Iris pigment epithelial cell (primary cell): ENCODE measurements at places on chromosomes 6 and 20.
A peak's percentile ranks its signal among the peaks of the same experiment; 100 is the strongest.

GRCh38 chr20:64164123-64164836 is at the start of gene MYT1:
TSS of gene MYT1 (plus strand) at chr20:64164452. CDS start at chr20:64198862, 34,410 bp downstream.
- DNase-seq = no peak

- DNase-seq = no peak
These were observed 24.3 kb upstream of the KIAA0408 start for GRCh38 chr6:127483399-127484055.

DNA sequence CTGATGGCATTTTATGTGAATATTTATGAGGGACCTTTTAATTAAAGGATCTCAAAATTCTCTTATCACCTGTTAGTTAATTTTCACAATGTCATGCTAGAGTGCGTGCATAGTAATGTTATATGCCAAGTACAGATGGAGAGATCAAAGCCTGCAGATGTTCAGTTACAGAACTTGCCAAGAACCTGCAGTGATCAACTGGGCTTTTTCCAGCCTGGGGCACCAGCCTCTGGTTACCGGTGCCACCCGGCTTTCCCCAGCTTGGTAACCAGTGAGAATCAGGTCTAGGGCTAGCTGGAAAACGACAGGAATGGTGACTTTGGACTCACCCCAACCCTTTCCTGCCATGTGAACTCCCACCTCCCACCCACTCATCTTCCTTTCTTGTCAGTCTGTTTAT is 91.8 kb downstream of the CAP2 start:
- DNase-seq = no peak

DNA sequence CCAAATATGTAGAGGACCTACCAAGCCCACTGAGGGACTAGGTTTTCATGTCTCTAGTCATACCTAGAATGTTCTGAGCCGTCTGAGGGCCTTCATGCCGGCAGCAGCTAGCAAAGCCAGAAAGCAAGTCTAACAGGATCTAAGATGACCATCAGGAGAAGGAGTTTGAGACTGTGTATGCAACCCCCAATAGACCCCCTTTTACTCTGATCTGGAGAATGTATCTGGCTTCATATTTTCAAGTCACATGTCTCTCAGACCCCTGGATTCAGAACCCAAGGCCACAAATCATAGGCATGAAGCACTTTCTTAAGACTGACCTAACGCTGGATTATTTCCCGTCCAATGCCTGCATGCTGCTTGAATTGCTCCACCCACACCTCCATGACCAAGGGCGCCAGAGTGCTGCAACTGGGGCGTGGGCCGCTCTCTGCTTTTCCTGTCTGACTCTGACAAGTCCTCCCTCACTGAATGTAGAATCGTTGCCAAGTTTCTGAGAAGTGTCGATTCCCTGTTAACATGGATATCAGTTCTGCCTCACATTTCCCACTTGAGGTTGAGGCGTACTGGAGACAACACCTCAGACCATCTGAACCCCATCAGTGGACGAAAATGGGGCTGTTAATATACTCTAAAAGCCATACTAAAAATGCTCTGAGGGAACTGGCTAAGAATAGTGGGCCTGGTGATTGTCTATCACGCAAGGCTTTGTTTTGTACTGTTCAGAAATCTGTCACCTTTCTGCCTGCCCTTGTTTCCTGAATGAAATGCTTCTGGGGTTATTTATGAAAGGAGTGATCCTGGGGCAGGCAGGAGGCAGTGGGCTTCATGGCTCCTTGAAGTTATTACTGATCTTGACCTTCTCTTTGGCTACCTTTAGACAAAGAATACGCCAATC is 23.9 kb upstream of the ASXL1 start:
- no peak for DNase-seq

DNA sequence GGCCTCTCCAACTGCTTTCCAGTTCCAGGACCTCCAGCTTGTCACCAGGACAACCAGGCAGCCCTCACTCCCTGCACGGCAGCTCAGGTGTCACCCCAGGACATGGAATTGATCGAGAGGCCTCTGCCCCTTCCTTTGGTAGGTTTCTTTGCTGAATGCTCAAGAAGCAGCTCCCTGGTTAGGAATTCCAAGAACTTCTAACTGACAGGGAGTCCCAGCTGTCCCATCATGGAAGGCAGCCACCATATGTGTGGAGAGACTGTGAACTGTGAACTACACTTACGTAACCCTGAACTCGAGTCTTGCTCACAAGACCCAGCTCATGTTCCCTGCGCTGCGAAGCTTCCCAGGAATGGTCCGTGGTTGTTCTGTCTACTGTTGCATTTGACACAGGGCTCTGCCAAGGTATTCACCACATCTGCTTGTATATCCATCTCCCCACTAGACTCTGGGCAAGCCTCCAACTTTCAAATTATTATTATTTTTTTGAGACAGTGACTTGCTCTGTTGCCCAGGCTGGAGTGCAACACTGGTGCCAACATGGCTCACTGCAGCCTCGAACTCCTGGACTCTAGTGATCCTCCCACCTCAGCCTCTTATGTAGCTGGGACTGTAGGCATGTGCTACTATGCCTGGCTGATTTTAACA is 35.7 kb downstream of the MGME1 start:
- DNase-seq = peak; percentile 75

GRCh38 chr20:31652917-31653396 is 15.2 kb downstream of the COX4I2 start:
- peak; percentile 52 for DNase-seq

- peak; percentile 72 for DNase-seq
These were observed 11.2 kb downstream of the TLDC2 start for GRCh38 chr20:36886859-36887751.

DNA sequence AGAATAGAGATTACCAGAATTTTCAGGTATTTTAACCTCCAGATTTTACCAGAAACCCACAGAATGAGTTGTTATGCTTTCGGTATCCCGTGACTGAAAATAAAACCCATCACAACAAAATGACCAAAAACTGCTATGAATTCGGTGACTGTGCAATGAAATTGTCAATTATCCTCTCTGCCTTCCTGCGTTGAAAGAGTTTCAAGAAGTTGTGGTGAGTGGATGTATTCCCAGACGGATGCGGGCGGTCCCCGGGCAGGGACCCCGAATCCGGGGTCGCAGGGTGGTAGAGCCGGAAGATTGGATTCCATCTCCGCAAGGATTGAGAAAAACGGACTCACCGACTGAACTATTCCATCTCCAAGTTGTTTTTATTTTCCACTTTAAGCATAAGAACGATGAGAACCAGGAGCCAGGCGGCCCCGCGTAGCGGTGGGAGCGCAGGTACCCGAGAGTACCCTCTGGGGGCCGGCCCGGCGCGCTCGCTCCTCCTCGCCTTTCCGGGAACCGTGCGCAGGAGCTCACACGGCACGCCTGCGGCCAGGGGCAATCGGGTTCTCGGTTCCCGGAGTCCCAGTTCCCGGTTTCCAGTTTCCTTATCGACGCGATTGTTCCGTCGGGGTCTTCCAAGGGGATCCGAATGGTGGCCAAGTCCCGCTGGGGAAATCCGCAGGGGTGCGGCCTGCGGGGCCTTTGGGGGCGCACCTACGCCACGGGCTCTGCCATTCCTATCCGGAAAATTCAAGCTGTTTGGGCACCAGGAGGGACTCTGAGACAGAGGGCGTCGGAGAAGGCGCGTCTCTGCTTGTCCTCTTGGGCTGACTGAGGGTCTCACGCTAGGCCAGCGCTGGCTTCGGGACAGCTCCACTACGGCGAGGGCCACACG is 104.9 kb upstream of the PRDM1 start:
- no peak for DNase-seq

DNA sequence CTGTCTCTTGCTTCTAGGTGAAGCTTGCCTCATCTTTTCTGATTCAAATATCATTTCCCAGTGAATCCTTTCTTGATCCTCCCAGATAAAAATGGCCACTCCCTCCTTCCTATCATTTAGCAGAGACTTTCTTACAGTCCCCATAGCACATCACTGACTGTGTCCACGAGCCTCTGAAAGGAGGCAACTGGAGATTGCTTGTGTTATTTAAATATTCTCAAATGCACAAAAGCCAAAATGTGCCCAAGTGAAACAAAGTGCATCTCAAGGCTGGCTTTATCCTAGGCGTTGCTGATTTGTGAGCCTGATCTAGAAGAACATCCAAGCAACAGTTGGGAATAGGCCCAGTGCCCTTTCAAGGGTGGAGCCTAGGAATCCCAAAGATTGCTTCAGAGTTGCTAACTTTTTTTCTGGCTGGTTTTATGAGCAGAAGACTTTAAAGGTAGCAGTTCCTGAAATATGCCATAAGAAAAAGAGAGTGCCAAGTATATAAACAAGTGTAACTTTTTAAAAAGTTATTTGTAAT is 393.6 kb downstream of the CD83 start:
- no peak for DNase-seq

- DNase-seq = no peak
These were observed 62.6 kb downstream of the BACH2 start for GRCh38 chr6:90233994-90234393.

GRCh38 chr6:55895972-55896730 is 20.8 kb upstream of the BMP5 start:
- peak; percentile 38 for DNase-seq

- DNase-seq = peak; percentile 69
These were observed 36.4 kb downstream of the CEP250 start for GRCh38 chr20:35491823-35492222.

- DNase-seq = no peak
These were observed 1.5 kb upstream of the TNNC2 start for GRCh38 chr20:45828589-45828988.

- peak; percentile 93 for DNase-seq
These were observed 620 bp downstream of the HIVEP1 start for GRCh38 chr6:12012558-12013306.
